ENCODE measurements at places on chromosomes 6 and 20. TPM values are rescaled to one million over a fixed set of nuclear protein-coding genes. Genes with fewer than 3 reads are reported as not detected.

Gene FRMD1
- total RNA-seq: not detected

GRCh38 chr6:43093436-43094289, 17.5 kb downstream of the PTK7 start:
- H3K27me3 ChIP-seq: no peaks in the 10 kb centered on the region
- H3K4me1 ChIP-seq: peaks cover 57% of the 10 kb centered on the region
- H3K4me3 ChIP-seq: no peak overlapping the region
- no peak overlapping the region for H3K27ac ChIP-seq
- peaks cover 3% of the 10 kb centered on the region for H3K36me3 ChIP-seq

DNA sequence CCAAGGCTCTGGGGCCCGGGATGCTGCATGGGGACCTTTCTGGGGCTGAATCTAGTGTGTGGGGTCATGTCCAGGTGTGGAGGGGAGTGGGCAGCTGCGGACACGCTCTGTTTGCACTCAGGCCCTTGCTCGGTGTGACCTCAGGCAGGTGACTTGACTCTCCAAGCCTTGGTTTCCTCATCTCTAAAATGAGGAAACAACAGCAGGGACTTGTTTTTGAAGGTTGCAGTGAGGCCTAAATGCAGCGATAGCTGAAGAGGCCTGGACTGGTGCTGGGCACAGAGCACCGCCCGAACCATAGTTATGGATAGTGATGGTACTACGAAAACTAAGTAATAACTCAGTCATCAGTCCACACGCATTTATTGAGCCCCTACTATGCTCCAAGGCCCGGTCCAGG, 91.8 kb downstream of the NOL4L start:
- DNase-seq: no peak
- no peak overlapping the region for H3K4me3 ChIP-seq
- peaks cover 3% of the 10 kb centered on the region for H3K27me3 ChIP-seq
- peaks cover 15% of the 10 kb centered on the region for H3K4me1 ChIP-seq
- H3K36me3 ChIP-seq: no peaks in the 10 kb centered on the region

DNA sequence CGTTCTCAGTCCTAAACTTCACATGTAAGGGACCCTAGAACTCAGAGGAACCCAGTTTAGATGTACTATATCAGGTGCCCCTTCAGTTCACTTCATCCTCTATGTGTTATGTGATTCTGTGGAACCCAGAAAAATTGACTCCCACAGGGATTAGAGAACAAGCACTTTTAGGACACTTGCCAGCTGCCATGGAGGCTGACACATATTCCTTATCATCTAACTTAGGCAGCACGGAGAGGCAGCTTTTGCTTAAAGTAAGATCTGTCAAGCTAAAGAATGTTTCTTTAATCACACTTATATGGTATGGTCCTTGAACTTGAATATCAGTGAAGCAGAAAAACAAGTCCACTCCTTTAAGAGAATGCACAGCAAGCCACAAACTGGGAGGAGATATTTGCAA, 701.5 kb upstream of the ID4 start:
- no peaks in the 10 kb centered on the region for H3K27me3 ChIP-seq
- peaks cover 19% of the 10 kb centered on the region for H3K4me1 ChIP-seq
- no peak for DNase-seq

DNA sequence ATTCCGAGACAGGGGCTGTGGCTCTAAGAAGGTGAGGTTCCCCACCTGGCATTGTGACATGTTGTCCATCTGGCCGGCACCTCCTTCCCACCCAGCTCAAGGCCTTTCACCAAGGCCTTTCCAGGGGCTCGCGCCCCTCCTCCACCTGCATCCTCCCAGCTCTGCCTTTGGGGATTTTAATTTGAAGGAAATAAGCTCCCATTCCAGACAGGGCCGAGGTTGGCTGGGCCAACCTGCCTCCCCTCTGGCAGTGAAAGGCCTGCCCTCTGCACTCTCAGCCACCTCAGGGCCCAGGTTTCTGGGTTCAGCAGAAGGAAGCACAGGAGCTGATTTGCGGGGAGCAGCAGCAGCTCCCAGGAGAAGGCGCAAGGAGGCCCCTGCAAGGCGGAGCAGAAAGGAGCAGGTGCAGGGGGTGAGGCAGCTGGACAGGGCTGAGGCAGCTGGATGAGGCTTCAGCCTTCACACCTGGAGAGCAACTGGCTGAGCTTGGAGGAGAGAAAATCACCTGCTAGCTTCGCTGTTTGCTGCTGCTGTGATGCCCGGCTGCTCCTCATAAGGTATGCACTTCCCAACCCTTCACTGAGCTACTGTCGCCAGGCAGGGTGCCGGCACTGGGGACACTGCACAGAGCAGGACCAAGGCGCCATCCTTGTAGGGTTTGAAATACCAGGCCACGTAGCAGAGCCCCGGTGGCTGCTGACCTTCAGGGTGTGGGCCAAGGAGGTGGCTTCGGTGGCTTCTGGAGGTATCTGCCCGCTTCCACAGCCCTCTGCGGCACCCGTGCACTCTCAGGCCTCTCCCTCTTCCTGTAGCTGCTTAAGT, 147.0 kb downstream of the SYNDIG1 start:
- H3K4me1 ChIP-seq: no peaks in the 10 kb centered on the region
- H3K27ac ChIP-seq: no peak overlapping the region
- no peaks in the 10 kb centered on the region for H3K36me3 ChIP-seq
- DNase-seq: no peak
- no peak overlapping the region for H3K4me3 ChIP-seq

- H3K27me3 ChIP-seq: no peaks in the 10 kb centered on the region
- H3K4me3 ChIP-seq: no peak overlapping the region
- H3K36me3 ChIP-seq: peaks cover 7% of the 10 kb centered on the region
Observed at GRCh38 chr6:111720931-111721496, 115.3 kb upstream of the TRAF3IP2 start.

GRCh38 chr6:70846207-70846835, 110.5 kb downstream of the B3GAT2 start:
- no peaks in the 10 kb centered on the region for H3K27me3 ChIP-seq
- DNase-seq: no peak
- H3K4me3 ChIP-seq: no peak overlapping the region
- H3K27ac ChIP-seq: peak overlapping the region; percentile 17
- H3K36me3 ChIP-seq: no peaks in the 10 kb centered on the region
- peaks cover 4% of the 10 kb centered on the region for H3K4me1 ChIP-seq

- H3K27ac ChIP-seq: no peak overlapping the region
- H3K4me1 ChIP-seq: peaks cover 5% of the 10 kb centered on the region
- DNase-seq: no peak
- no peak overlapping the region for H3K4me3 ChIP-seq
- H3K36me3 ChIP-seq: peaks cover 1% of the 10 kb centered on the region
- H3K27me3 ChIP-seq: no peaks in the 10 kb centered on the region
Observed at GRCh38 chr20:5070081-5070480, 49.7 kb downstream of the PCNA start.

Gene UBE3D
- total RNA-seq: 18.6 TPM

Gene ADNP
- total RNA-seq: 127 TPM

Gene DSN1
- 17.5 TPM for total RNA-seq

- DNase-seq: no peak
- no peak overlapping the region for H3K4me3 ChIP-seq
- no peaks in the 10 kb centered on the region for H3K4me1 ChIP-seq
- H3K27me3 ChIP-seq: no peaks in the 10 kb centered on the region
Observed at GRCh38 chr6:88454658-88455057, 288.5 kb upstream of the CNR1 start.

GRCh38 chr6:151352410-151353396, 38.7 kb downstream of the ZBTB2 start:
- DNase-seq: no peak
- H3K36me3 ChIP-seq: no peaks in the 10 kb centered on the region
- no peak overlapping the region for H3K4me3 ChIP-seq
- H3K4me1 ChIP-seq: no peaks in the 10 kb centered on the region

Gene EYS
- total RNA-seq: 0.46 TPM

- no peaks in the 10 kb centered on the region for H3K4me1 ChIP-seq
- no peak overlapping the region for H3K27ac ChIP-seq
- H3K27me3 ChIP-seq: peaks cover 20% of the 10 kb centered on the region
- no peaks in the 10 kb centered on the region for H3K36me3 ChIP-seq
- H3K4me3 ChIP-seq: no peak overlapping the region
Observed at GRCh38 chr20:44174996-44175765, 11.8 kb downstream of the JPH2 start.

GRCh38 chr6:121849477-121849876, 414.0 kb downstream of the GJA1 start:
- H3K4me3 ChIP-seq: no peak overlapping the region
- peak; percentile 46 for DNase-seq
- H3K27me3 ChIP-seq: peaks cover 4% of the 10 kb centered on the region

DNA sequence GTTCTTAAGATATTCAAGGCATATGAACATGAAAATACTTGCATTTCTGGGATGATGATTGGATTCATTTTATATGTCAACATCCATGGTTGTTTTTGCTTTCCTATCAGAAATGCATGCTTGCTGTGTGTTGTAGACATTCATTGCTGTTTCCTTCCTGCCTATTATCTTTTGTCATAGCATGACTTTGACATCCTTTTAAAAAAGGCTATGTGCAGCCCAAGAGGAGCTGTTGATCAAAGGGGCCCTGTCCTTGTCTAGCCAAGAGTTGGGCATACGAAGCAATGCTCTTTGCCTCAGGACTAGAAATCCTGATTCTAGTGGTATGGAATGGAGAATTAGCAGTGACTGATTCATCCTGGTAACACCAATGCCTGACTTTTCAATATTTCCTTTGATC, 143.1 kb downstream of the RNF144B start:
- H3K4me1 ChIP-seq: peaks cover 8% of the 10 kb centered on the region
- H3K4me3 ChIP-seq: no peak overlapping the region
- no peak for DNase-seq
- H3K36me3 ChIP-seq: no peaks in the 10 kb centered on the region

Gene DACT2
- total RNA-seq: 30.5 TPM

DNA sequence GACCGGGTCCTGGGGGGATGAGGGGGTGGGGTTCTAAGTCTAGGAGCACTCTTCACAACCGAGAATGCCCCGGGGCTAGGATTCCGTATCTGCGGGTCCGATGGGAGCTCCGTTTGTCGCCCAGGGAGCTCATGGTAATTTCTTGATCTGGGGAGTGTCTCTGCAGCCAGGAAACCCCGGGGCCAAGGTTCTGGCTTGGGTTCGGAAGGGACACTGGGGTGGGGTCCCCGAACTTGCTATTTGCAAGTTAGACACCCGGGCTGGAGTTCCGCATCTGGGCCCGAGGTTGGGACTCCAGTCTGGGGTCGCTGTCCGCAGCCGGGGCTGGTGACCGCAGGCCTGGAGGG, 397 bp downstream of the PEDS1 start:
- peaks cover 4% of the 10 kb centered on the region for H3K27me3 ChIP-seq
- H3K4me3 ChIP-seq: peak overlapping the region; percentile 84
- peaks cover 10% of the 10 kb centered on the region for H3K36me3 ChIP-seq
- no peak for DNase-seq
- peak overlapping the region; percentile 90 for H3K27ac ChIP-seq

Gene TUBE1
- total RNA-seq: 25.2 TPM

- no peak for DNase-seq
- H3K4me3 ChIP-seq: peak overlapping the region; percentile 27
- H3K4me1 ChIP-seq: peaks cover 23% of the 10 kb centered on the region
- H3K36me3 ChIP-seq: no peaks in the 10 kb centered on the region
Observed at GRCh38 chr20:46990596-46991104, 96.0 kb downstream of the EYA2 start.

DNA sequence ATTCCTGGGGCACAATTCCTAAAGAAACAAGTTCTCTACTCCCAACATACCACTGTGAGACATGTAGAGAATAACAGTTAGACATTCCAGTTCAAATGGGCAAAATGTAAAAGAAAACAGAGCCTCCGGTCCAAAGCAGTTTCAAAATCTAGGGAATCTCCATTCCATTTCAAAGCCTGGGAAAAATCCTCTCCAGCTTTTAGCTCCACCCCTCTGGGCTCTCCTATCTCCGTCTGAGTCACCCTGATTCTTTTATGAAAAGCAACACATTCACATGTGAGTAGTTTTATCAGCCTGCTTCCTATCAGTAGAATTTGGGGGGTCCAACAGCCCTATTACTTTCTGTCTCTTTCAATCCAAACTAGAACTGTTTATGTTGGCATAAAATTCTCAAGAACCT, 3.7 kb downstream of the CSNK2A1 start:
- H3K27ac ChIP-seq: peak overlapping the region; percentile 24
- peaks cover 50% of the 10 kb centered on the region for H3K4me1 ChIP-seq
- H3K4me3 ChIP-seq: no peak overlapping the region
- DNase-seq: no peak
- no peaks in the 10 kb centered on the region for H3K27me3 ChIP-seq

DNA sequence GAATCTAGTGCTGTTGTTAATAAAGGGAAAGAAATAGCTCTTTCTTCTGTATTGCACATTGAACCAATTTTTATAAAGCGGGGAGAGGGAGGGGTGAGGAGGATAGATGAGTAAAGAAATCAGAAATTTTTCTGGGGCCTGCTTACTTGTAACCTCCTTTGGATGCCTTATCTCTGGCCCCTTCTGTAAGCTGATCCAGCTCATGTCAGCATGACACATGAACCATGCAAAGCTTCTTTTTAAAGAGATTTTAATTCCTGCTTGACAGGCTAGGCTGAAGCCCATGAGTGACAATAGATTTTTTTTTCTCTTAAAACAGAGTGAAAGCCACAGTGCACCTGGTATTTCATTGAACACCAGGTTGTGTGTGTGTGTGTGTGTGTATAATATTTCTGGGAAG, 325.3 kb downstream of the PRL start:
- H3K4me3 ChIP-seq: no peak overlapping the region
- H3K27ac ChIP-seq: peak overlapping the region; percentile 76
- no peak for DNase-seq

GRCh38 chr20:54305421-54305820, 97.5 kb downstream of the PFDN4 start:
- no peak overlapping the region for H3K4me3 ChIP-seq
- H3K36me3 ChIP-seq: no peaks in the 10 kb centered on the region
- DNase-seq: no peak
- peaks cover 3% of the 10 kb centered on the region for H3K4me1 ChIP-seq
- H3K27me3 ChIP-seq: no peaks in the 10 kb centered on the region
- H3K27ac ChIP-seq: no peak overlapping the region

DNA sequence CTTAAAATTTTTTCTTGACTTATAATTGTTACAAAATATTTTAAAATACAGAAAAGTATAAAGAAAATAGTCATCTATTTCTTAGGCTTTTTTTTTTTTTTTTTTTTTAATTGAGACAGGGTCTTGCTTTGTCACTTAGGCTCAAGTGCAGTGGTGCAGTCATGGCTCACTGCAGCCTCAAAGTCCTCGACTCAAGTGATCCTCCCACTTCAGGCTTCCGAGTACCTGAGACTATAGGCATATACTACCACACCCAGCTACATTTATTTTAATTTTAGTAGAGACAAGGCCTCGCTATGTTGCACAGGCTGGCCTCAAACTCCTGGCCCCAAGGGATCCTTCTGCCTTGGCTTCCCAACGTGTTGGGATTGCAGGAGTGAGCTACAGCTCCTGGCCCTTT, 5.3 kb upstream of the ACAT2 start:
- no peak for DNase-seq
- no peaks in the 10 kb centered on the region for H3K27me3 ChIP-seq
- H3K36me3 ChIP-seq: peaks cover 34% of the 10 kb centered on the region
- peak overlapping the region; percentile 37 for H3K27ac ChIP-seq
- H3K4me1 ChIP-seq: peaks cover 14% of the 10 kb centered on the region

Measured in progenitor cell of endocrine pancreas (in vitro differentiated cells).